ENCODE measurements at places on chromosomes 4 and X.

DNA sequence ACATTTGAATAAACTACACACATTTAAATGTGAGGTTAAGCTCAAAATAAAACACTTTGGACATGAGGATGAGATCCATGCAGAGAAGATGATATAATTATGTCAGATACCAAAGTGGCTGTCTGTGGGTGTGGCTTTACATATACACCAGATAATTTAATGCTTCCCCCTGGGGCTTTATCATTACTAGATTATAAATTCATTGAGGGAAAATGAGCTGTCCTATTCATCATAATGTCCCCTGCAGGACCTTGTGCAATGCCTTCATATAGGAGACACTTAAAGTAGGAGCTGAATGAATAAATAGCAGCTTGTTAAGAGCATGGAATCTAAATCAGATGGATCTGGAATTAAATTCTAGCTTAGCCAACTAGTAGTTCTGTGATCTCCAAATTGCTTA lies 49.7 kb downstream of the OTC start:
- no peak for DNase-seq

DNA sequence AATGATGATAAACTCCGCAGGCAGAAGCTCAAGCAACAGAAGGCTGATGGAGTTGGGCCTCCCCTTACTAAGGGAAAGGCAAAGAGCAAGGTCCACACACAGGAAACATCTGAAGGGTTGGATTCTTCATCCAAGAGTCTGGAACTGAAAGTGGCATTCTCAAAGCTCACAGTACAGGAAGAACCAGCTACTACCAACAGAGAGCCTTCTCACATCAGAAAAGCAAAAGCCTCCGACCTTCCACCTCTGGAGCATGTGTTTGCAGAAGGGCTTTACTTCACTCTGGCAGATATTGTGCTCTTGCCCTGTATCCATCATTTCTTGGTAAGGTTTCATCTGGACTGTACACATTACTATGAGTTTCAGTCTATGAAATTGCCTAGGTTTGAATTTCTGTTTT lies 10.6 kb downstream of the GSTCD start:
- no peak for DNase-seq

DNA sequence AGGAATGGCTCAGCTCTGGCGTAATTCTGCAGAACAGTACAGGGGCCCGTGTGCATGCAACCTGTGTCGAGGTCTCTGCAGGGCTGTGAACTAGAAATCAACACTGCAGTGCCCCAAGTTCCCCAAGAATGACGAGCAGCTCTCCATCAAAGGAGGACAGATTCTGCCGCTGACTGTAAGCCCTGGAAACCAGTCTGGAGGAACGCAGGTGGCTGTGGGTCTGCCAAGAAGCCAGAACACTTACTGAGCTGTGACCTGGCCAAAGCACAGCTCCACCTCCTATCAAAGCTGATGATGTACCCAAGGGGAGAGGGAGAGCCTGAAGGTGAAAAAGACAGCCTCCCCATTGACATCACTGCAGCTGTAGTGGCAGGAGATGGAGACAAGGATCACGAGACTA lies 80.3 kb upstream of the STS start:
- no peak for DNase-seq

GRCh38 chr4:166882221-166882620 lies 352.1 kb downstream of the SPOCK3 start:
- no peak for DNase-seq

- no peak for DNase-seq
Measured at GRCh38 chr4:37590016-37590415, 96.2 kb downstream of the RELL1 start.

GRCh38 chr4:158817562-158818296 lies 48.9 kb downstream of the FNIP2 start:
- no peak for DNase-seq

DNA sequence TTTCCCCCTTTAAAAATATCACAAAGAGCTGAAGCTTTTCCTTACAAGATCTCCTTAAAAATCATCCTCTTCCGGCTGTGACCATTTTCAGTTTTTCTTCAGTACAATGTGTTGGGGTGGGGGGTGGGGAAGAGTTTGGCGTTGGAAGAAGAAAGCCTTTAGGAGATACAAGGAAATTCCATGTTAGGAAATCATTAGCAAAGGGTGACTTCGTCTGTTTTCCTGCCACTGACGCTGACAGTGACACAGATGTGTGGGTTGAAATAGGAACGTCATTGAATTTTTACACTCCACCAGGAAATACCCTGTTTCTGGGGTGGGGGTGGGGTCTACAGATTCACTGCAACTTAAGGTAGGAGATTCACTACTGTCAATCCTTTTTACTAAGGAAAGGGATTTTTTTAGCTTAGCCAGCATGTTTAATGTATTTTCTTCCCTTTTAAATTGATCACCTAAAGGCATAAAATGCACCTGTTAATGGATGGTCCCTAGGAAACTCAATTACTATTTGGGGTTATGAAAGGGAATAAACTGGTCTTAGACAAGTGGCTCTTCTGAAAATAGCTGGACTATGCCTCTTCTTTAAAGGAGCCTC lies 3.9 kb downstream of the MAMLD1 start:
- DNase-seq: peak; percentile 20

DNA sequence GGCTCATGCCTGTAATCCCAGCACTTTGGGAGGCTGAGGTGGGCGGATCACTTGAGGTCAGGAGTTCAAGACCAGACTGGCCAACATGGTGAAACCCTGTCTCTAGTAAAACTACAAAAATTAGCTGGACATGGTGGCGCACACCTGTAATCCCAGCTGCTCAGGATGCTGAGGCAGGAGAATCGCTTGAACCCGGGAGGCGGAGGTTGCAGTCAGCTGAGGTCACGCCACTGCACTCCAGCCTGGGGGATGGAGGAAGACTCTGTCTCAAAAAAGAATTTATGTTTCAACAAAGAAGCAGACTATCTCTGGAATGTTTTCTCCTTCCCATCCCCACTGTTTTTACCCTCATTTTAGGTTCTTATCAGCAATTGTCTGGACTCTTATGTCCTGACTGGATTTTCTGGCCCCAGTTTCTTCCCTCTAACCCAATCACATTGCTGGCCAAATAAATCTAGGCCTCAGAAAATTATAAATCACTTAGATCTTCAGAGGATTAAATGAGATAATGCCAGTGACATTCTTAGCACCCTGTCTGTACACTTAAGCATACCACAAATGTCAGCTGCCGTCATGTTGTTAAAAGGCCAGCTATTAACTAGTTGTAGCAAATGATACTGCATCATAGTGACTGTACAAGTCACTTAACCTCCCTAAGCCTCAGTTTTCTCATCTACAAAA lies 44.9 kb upstream of the PRSS48 start:
- no peak for DNase-seq

- no peak for DNase-seq
Measured at GRCh38 chr4:4284827-4285618, 4.9 kb downstream of the LYAR start.

DNA sequence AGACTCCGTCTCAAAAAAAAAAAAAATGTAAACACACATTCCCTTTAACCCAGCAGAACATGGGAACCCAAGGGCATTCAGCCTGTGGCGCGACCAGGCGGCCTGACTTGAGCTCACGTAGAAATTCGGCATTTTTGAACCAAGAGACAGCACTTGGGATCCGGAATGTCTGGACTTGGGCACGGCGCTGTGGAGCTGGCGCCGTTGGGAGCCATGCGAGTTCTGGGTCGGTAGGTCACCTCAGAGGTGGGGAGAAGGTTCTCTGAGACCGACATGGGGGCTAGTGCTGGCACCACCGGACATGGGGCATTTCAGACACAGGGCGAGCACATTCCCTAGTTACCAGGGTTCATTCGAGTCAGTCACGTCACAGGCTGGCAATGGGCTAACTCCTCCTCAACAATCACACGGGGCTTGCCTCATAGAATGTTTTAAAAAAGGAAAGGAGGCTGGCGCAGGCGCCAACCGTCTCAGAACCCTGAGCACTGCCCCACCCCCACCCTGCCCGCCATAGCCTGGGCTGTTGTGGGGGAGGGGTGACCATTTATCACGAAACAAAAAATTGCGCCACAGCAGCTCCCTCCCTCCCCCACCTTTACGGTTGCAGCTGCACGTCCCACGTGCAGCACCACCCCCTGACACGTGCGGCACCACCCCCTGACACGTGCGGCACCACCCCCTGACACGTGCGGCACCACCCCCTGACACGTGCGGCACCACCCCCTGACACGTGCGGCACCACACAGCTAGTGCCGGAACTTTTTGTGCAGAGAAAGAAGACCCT lies at the start of gene TEX28:
Gene TEX28, minus strand, starts transcription at position 334 of the 784 bp plus-strand sequence. CDS start 3,007 bp downstream, outside the sequence.
- no peak for DNase-seq

GRCh38 chrX:81662381-81662780 lies 460.5 kb downstream of the SH3BGRL start:
- no peak for DNase-seq

- DNase-seq: no peak
Measured at GRCh38 chrX:50643525-50644137, 170.4 kb downstream of the SHROOM4 start.

Measured in activated CD4-positive, alpha-beta T cell treated with anti-CD3 and anti-CD28 coated beads for 36 hours (primary cell).